ENCODE measurements at places on chromosomes 16 and 17.

- peak; percentile 35 for DNase-seq
These were observed 761 bp upstream of the MATCAP1 start for GRCh38 chr16:67184453-67184994.

DNA sequence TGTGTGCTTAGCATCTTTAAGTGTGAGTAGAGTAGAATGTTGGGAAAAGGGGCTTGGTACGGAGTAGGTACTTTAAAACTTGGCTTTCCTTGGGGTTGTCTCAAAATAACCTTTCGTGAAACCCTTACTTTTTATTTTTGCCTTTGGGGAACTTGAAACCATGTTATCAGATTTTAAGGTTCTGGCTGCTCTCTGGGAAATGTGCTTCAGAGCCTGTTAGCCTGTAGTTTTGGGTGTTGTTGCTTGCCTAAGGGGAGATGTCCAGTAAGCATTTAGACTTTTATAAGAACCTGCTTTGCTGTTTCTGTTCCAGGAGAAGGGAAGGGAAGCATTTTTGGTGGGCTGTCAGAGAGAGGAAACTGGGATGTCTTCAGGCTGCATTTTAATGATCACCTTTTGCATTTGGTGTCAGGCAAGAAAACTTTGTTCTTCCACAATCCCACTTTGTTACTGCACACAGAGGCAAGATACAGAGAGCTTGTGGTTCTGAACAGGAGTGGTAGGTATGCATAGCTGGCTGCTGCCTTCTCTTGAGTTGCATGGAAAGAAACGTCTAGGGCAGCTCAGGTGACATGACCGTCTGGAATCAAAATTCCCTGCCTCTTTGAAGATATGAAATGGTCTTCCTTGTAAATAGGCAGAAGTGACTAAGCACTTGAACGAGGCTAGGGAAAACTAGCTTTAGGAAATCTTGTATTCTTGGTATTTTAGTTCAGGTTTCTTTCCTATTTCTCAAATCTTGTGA lies 1.7 kb downstream of the RABEP1 start:
- no peak for DNase-seq

GRCh38 chr16:3035972-3036725 lies 595 bp downstream of the BICDL2 start:
- DNase-seq = peak; percentile 50

DNA sequence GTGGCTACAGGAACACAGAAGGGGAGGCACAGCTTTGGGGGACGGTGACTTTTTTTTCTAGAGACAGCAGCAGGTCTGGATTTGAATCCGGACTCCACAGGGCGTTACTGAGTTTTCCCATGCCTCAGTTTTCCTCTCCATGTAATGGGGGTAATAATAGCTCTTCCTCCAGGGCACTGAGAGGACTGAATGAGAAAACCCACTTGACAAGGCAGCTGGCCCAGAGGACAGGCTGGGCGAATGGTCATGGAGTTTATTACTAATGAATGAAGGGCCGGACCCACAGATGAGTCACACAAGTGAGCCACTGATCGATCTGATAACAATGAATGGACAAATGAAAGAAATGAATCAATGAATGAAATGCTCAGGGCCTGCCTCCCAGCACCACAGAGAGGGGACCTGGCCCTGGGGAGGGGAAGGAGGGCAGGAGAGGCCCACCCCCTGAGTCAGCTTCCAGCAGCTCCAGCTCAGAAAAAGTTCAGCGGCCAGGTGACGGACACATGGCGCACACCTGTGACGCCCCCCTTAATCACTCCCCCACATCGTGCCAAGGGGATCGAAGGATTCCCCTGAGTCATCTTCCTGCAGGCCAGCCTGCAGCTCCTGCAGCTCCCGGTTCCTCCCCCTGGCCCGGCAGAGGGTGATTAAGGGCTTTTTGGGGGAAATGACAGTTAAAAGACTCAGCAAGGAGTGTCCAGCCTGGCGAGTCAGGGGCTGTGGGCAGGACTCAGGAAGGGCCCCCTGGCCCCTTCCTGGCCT lies 54.3 kb downstream of the SOCS1 start:
- DNase-seq = no peak

- DNase-seq = no peak
These were observed 37.3 kb downstream of the MMP15 start for GRCh38 chr16:58062821-58063220.

DNA sequence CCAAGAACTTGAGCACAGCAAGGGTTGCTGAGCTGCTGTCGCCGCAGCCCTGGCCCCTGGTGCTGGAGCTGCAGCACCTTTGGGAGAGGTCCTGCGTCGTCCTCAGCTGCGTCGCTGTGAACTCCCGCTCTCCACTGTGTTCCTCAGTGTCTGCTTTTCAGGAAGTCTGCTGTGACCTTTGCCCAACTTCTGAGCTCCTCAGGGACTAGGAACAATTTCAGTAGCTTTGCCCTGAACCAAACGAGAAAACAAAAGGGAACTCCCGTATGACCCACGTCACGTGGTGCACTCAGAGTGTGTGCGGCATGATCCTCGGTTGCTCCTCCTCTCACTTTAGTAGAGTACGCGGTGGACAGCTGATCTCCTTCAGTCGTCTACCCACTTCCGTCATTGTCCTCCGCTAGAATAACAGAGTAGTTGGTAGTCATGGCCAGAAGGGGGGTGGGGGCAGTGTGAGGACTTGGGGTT lies 44.2 kb downstream of the WDR45B start:
- DNase-seq = peak; percentile 96

GRCh38 chr17:76414334-76415295 lies 30.2 kb downstream of the SPHK1 start:
- no peak for DNase-seq
